ENCODE measurements at places on chromosomes 3 and 15.
A peak's percentile ranks its signal among the peaks of the same experiment; 100 is the strongest.

- no peak for DNase-seq
These were observed 170.4 kb downstream of the FHIT start for GRCh38 chr3:61080737-61081445.

DNA sequence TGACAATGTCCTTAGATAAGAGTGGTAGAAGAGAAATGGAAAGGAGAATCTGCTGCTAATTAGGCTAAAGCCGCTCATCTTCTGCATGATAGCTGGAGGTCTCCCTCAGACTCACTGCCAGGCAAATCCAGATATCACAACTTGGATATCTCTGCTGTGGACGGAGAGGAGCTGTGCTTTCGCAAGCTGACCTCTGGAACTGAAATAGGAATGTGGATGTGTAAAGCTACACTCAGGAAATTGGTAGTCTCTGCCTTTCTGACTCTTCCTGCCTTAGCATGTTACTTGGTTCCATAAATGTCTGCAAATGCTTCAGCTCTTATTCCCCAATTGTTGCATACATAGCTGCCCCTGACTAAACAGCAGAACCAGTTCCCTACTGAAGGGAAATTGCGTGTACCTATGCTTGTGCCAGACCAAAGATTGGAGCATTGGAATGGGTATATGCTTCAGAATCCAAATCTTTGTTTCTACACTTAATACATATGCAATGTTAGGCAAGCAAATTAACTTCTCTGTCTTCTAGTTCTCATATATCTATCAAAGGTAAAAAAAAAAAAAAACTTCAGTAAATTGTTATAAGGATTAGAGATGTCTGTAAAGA lies 74.7 kb upstream of the ROBO2 start:
- no peak for DNase-seq

- no peak for DNase-seq
These were observed 48.2 kb downstream of the ITGB5 start for GRCh38 chr3:124838963-124839362.

DNA sequence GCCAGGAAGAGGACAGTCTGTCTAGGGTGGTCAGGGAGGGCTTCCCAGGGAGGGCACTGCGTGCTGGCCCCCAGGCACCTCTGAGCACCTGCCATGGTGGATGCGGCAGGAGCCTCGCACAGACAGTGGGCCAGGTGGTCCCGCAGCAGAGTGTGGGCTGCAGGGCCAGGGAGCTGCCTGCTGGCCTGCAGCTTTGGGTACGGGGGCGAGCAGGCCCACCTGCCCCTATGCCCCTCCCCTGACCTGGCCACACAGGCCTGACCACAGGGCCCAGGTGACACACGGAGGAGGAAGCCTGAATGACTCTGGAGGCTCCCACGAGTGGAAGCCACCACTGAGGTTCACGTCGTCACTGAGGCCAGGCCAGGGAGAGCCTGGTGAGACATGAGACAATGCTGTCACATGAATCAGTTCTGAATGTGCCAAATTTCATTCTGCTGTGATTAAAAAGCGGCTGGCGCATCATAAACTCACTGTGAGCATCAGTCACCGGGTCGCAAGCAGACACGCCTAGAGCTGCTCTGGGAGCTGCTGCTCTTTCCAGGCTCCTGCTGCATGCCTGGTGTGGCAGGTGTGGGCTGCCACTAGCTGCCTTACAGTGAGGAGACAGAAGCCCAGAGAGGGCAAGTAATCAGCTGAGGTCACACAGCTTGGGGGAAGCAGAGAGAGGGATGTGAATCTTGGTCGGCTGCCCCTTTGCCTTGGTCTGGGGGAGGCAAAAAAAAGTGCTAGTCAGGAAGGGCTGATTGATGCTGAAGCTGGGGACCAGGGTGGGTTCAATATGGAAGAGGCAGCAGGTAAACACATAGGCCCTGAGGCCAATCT lies 39.5 kb upstream of the IQSEC1 start:
- no peak for DNase-seq

DNA sequence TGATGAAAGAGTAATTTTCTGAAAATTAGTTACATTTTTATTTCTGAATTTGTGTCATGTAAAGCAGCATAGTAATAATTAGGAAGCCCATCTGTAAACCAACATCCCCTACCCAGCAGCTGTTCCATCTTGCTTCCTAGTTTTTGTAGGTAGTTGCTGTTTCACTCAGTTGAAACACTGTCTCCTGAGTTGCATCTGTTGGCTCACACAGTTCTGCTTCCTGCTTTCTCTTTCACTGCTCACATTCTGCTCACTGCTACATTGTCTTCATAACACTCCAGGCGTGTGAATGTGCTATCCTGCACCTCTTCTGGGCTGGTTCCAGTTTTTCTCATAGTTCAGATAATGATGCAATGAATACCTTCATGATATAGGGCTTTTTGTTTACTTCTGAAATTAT lies 123.4 kb downstream of the EPHB1 start:
- DNase-seq, result no peak

GRCh38 chr3:102299125-102299877 lies 135.5 kb upstream of the ZPLD1 start:
- no peak for DNase-seq

DNA sequence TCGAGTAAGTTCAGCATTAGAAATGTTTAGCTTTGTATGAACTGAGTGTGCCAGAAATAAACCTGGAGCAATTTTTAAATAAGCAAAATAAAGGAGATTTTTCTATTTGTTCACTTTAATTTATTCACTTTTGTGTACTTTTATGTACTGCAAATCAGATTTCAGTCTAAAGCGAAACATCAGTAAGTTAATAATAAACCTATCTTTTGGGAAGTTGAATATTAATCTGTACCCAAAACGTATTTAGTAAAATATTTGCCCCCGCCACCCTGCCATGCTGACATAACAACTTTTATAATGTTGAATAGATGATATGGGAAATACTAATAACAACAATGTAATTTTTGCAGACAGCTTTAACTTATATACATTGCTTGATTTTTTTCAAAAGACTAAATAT lies 230.0 kb downstream of the CDIN1 start:
- DNase-seq, result no peak

GRCh38 chr3:61617041-61617440 lies 55.7 kb downstream of the PTPRG start:
- DNase-seq, result no peak

DNA sequence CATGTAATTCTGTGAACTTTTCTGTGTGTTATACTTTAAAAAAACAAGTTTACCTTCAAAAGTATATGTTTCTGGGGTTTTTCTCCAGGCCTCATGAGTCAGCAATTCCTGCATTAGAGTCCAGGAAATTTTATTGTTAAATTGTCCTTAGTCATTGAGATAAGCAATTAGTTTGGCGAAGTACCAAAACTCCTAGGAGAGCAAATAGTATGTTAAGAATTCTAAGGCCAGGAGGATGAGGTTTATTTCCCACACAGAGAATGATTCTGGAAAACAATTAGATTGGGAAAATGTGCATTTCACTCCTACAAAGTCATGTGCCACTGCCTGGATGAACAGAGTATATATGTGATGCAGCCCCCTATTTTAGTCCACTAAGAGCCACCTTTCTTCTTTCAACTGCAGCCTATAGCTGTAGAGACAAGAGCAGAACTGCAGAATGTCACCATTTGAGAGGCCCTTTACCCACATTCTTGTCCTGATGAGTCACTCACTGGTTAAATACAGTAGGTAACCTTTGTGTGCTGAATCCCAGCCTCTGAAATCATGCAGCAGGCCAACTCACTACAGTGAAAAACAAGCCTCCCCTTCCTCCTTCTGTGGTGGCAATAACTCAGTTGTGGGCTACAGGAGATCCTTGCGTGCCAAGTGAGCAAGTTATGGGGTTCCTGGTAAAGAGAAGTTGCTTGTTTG lies 452.8 kb upstream of the THBS1 start:
- DNase-seq, result peak; percentile 96

DNA sequence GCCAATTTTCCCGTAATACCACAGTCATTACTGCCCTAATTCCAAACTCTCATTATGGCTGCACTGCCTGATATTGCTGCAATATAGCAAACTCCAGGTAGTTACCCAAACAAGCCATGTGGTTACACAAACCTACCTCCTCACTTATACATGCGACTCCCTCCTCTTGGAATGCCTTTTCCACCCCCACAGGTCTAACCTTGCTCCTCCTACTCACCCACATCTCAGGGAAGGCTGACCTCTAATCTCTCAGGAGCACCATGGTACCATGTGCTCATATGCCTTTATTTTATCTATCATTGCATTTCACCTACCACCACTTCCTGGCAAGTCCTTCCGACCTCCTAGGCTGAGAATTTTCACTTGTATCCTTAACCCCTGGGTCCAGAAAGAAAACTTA lies 2.9 kb downstream of the RBPMS2 start:
- no peak for DNase-seq

DNA sequence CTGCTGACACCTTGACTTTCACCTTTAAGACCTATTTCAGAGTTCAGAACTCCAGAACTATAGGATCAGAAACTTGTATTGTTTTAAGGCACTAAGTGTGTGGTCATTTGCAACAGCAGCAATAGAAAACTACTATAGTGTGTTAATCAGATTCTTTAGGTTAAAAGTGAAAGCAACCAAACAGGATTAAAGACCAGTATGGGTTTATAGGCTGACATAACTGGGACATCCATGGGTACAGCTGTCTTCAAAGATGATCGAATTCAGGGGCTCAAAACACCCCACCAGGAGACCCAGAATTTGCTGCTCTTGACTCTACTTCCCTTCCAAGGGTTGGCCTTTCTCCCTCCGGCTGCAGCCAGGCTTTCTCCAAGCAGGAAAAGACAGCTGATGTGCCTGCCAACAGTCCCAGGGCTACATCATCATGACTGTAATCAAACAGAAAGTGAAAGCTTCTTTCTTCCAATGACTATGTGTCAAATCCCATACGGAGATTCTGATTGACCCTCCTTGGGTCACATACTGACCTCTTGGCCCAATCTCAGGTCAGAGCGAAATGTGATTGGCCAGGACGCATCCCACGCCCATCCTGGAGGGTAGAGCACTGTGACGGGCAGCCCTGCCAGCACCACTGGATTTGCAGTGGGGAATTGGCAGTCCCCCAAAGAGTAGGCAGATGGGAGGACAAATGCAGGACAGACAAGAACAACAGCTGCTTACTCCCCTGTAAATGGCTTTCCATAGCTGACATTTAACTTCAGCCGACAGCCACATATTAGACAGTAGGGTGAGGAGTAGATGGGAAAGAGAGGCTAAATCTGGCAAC lies 51.4 kb upstream of the RNF7 start:
- DNase-seq, result peak; percentile 68

GRCh38 chr3:111668888-111669488 lies 73.8 kb upstream of the ZBED2 start:
- peak; percentile 69 for DNase-seq

DNA sequence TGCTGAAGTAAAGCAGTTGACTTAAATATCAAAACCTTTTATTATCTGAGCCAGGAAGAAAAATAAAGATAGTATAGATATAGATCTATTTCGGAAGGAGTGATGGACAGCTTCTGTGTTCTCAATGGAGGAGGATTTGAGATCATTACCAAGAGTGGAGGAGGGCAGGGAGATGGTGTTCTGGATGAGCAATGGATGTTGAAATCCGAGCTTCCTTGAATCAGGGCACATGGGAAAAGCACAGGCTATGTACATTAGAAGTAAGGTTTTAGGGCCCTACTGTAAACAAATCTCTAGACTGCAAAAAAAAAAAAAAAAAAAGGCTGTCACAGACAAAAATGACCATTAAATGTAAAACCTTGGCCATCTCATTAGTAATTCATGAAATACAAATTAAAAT lies 43.2 kb downstream of the GTPBP8 start:
- no peak for DNase-seq

- DNase-seq, result no peak
These were observed 35.3 kb upstream of the FSIP1 start for GRCh38 chr15:39817892-39818291.

DNA sequence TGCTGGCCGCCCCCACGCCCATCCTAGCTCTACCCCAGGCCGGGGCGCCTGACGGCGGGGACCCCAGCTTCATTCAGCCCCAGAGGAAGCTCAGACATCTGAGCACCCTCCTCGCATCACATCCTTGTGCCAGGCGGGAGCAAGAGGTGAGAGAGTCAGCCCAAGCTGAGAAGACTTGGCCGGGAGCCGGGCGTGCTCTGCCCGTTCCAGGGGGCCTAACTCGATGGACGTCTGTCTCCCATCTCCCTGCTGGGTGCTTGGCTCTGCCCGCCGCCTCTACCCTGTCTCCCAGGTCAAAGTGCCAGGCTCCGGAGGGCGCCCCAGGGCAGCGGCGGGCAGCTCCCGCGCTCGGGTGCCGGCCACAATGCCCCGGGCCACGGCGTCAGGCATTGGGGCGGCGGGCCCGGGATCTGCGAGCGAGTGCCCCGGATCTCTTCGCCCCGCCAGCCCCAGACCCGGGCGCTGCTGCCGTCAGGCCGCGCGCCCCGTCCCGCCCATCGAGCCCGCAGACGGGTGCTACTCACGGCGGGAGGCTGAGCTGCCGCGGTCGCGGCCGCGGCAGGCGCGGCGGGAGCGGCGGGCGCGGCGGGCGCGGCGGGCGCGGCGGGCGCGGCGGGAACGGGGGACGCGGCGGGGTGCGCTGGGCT lies 388 bp downstream of the DAPK2 start:
- DNase-seq, result no peak

GRCh38 chr3:37375184-37376127 lies 201.1 kb upstream of the LRRFIP2 start:
- no peak for DNase-seq

DNA sequence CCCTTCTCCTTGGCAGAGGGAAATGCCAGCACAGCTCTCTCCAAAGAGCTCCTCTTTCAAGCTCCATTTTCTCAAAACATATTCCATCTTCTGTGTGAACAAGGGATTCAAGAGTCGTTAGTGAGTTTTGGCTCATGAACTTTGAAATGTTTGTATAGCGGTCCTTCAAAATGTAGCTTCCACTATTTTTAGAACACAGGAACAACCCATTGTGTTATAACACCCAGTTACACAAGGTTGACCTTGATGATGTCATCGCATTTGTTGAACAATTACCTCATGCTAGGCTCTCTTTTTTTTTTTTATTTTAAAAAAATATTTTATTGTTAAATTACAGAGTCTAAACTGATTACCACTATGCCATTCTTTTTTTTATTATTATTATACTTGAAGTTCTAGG lies 251.7 kb downstream of the THSD4 start:
- DNase-seq, result peak; percentile 11

GRCh38 chr15:70251246-70251990 lies 153.7 kb upstream of the TLE3 start:
- no peak for DNase-seq

- DNase-seq, result no peak
These were observed 25.5 kb upstream of the APOD start for GRCh38 chr3:195609229-195609628.

- no peak for DNase-seq
These were observed 2.1 kb upstream of the GNB5 start for GRCh38 chr15:52193321-52193720.

- no peak for DNase-seq
These were observed 90.3 kb downstream of the LSM3 start for GRCh38 chr3:14268897-14269296.

GRCh38 chr3:65508750-65509422 lies 529.8 kb downstream of the MAGI1 start:
- no peak for DNase-seq

GRCh38 chr15:43390723-43391122 lies 19.8 kb downstream of the TUBGCP4 start:
- DNase-seq, result peak; percentile 12

- no peak for DNase-seq
These were observed 4.6 kb upstream of the NEIL1 start for GRCh38 chr15:75342221-75342620.

- DNase-seq, result peak; percentile 56
These were observed 301.2 kb downstream of the MECOM start for GRCh38 chr3:169362301-169362700.

Measured in astrocyte of the spinal cord (primary cell).